ENCODE measurements at places on chromosomes 6 and 20. TPM values are rescaled to one million over a fixed set of nuclear protein-coding genes. Genes with fewer than 3 reads are reported as not detected.

Gene HLA-DRB1
- total RNA-seq: 15.3 TPM

Gene SMOC2
- total RNA-seq: 0.68 TPM

DNA sequence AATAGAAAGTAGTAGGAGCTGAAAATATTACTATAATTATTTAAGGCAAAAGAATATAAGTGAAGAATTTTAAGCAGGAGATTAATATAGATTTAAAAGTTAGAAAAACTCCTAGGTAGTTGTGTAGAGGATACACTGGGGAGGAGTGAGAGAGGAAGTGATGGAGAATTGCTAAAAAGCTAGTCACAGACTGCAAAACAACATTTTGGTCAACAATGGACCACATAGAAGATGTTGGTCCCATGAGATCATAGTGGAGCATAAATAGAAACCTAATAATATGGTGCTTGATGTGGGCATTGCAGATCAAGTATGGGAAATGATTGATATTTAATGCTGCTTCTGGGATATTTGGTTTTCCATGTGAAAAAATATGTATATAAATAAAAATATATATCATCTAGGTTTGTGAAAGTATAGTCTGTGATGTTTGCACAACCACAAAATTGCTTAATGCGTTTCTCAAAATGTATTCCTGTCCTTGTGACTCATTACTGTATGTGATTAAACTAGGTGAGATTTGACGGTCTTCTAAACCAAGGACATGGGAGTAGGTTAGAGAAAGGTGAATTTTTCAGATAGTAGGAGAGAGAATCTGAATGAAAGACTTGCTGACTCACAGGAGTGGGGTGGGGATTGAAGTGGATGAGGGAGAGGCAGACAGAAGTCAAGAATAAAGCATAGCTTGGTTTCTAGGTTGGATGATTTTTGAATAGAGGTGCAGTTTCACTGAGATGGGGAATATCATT lies 174.0 kb downstream of the BCKDHB start:
- DNase-seq: no peak

- DNase-seq: no peak
These were observed 333.3 kb upstream of the HSF2 start for GRCh38 chr6:122066200-122066599.

Data from left lobe of liver (tissue), 2 donors.